ENCODE measurements at places on chromosomes 2 and 18. TPM values are rescaled to one million over a fixed set of nuclear protein-coding genes. Genes with fewer than 3 reads are reported as not detected.

The DAW1 gene
- total RNA-seq, result not detected

GRCh38 chr2:60661073-60661738 lies 94.9 kb upstream of the PAPOLG start:
- DNase-seq, result no peak

DNA sequence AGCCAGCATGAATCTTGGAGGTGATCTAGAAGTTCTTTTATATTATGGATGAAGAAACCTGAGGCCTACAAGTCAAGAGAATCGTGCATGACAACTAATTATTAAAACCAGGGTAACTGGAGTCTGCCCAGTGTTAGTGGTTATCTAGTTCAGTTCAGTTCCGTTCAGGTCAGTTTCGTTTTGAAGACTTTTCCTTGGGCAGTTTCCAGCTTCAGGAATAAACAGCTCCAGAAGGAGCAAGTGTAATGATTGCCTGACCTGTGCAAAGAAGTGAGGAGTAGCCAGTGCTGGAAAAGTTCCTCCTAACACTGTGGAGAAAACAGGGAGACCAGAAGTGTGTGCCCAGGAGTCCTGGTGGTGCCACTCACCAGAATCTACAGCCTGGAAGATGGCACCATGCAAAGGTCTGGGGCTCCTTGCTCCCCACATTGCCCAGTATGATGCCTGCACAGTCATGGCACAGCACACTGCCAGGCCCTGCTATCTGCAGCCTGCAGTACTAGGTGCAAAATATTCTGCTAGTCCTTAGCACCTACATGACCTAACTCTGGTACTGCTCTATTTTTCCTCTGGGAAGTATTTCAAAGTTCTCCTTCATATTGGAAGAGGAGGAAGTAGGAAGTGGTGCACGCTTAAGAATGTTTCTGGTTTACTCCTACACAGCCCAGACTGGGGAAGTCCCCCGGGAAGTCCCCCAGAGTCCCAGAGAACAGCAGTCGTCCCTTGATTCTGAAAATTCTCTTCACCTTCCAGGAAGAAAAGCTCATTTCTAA lies 65.8 kb downstream of the SUMO1 start:
- DNase-seq, result no peak

The MATN3 gene
- 0.66 TPM for total RNA-seq

GRCh38 chr2:10140841-10141610 lies 18.5 kb downstream of the RRM2 start:
- no peak for DNase-seq

DNA sequence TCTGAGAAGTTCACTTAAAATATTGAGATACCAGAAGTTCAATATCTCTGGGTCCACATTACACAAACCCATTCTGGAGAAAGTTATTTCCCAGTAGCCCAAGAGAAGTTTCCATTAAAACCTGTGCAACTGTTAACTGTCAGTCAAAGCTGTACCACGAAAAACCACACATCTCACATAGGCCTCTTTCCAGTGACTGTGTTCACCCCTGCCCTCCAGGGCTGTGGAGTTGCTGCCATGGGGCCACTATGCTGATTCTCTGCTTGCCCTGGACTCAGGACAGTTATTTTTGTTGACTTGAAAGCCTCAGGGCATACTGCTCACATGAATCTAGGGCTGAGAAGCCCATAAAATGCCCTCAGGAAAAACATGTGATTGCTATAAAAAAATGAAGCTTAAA lies 153.8 kb downstream of the PIEZO2 start:
- DNase-seq, result peak; percentile 12

DNA sequence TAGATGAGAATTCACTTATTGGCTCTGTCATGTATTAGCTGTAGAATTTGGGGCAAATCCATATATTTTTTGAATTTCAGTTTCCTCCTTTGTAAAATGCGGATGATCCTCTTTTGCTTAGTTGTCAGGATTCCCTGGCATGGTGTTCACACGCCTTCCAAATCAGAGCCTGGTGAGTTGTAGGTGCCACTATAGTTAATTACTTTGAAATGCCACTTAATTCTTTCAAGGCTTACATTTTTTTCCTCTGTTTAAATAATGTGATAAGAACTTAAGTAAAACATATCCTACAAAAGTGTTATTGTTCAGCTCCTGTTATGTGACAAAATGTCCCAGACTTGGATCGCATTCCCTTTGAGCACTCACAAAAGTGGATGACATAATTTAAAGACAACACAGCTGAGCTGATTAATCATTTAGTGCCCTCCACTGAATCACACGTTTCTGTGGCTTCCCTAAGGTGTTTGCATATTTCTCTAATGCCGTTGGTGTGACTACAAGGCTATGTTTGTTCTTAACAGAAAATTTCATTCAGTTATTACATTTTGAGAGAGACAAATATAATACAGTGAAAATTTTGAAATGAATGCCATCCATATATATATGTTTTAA lies 471.2 kb upstream of the CHST9 start:
- no peak for DNase-seq

The ABCG8 gene
- total RNA-seq, result not detected

GRCh38 chr2:223465793-223466192 lies 136.4 kb downstream of the SCG2 start:
- DNase-seq, result peak; percentile 98

- DNase-seq, result no peak
Measured at GRCh38 chr2:170461889-170462288, 253.2 kb upstream of the SP5 start.

DNA sequence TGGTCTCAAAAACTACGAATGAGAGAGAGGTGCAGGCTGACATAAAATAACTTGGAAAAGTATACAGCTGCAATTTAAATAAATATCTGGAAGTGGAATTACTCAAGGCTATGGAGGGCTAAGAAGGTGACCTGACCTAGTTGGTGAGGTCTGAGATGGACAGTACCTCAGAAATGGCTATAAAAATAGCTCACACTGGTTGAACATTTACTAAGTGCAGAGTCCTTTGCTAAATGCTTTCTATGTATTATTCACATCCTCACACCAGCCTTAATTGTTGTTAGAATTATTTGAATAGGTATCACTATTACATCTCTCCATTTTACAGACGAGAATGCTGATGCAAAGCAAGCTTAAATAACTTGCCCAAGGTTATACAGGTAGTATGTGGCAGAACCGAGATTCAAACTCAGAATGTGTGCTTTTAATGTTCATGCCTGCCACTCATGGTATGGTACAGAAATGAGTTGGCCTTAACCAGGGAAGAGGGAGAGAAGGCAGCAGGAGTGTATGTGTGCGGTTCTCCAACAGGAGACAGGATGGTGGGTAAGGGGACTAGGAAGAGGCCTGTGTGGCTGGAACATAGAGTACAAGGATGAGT lies 37.4 kb downstream of the MRPL44 start:
- DNase-seq, result no peak

The DLGAP1 gene
- 1.4 TPM for total RNA-seq

The TNS1 gene
- 1,330 TPM for total RNA-seq

- DNase-seq, result no peak
Measured at GRCh38 chr2:210567279-210567678, 10.9 kb downstream of the CPS1 start.

The CCNYL1 gene
- total RNA-seq, result 17.2 TPM

The FHL2 gene
- total RNA-seq, result 90.8 TPM

The CDH7 gene
- 0.06 TPM for total RNA-seq

DNA sequence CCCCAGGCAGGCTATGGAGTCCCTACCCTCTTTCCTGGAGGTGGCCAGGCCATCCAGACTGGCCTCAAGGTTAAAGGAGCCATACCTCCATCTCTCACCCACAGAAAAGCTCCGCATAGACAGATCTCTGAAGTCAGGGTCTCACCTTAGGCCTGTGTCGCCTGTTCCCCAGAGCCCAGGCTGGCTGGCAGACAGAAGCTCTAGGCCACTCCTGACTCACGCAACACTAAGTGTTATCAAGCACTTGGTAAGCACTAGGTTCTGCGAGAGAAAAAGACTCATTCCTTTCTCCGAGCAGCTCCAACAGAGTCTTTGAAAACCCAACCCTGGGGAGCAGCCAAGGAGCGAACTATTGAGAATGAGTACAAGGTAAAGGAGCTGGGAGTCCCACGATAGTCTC lies 6.1 kb downstream of the SMAD7 start:
- no peak for DNase-seq

DNA sequence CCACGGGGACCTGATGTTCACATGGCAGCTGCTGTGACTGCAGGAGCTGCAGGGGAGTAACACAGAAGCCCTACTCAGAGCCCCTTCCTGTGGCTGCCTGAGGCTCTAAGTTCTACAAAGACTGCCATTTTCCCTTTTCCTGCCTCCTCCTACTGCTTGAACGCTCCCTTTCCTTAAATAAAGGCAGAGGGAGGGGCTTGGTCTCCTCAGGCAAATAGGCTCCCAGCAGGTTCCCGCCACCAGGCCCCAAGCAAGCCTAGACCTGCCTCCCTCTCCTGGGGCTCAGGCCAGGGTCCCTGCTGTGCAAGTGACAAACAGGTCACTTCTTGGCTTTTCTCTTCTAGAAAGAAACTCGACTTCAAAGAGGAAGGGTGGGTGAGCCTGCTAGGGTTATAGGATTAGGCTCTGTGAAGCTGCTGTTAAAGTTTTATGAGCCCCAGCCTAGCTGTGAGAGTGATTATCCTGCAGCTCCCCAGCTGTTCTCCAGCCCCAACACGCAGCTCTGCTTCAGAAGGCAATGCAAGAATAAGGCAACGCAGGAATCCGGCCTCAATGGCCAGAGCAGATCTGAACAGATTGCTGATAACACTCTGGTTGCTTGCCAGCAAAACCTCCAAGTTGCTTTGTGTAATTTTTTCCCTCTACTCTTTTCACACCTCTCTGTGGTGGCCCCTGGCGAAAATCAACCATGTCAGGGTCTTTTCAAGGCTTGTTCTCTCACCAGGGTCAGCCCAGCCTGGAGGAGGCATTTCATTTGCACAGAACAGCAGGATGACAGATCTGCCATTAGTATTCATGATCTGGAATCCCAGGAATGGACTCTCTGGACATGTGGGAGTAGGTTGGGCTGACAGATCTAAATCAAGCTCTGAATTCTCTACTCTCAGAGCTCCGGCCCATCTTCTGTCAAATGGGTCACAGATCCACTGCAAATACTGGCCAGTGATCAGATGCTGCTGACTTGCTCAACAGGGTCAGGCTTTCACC lies 71.3 kb downstream of the MRO start:
- DNase-seq, result no peak

GRCh38 chr2:12119841-12120240 lies 373.4 kb downstream of the LPIN1 start:
- no peak for DNase-seq

DNA sequence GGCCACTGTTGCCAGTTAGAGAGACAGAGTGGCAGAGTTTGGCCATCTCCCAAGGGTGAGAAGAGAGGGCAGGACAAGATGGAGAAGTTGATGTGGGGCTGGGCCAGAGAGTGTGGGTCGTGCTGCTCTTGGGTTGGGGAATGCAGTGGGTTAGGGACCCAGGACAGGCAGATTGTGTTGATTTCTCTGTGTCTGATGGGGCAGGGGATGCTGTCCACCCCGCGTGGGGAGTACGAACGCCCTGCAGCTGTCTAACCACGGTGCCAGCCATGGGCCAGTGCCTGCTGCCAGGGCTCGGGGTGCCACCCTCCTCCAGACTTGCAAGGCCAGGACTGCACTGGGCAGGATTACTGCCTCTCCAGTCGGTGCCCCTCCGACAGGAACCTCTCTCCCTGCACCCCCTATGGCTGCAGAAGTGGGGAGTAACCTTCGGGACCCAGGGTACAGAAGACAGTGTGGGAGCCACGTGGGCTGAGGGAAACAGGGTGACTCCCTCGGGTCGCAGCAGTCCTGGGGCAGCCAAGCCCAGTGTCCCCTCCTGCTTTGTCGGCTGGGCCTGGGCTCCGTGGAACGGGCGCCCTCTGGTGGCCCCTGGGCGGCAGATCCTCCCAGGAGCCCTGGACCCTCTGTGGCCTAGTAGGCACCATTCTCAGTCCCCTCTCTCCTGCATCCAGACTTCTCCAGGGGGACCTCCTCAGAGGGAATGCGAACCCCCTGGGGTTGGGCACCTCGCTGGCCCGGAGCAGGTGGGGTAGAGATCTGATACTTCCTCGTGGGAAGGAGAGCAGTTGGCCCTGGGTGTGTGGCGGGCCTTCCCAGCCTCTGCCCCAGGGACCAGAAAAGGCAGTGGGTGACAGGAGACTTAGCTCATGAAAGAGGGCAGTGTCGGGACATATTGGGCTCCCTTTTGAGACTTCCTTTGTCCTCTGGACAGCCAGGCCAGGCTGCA lies 2.7 kb downstream of the GPC1 start:
- DNase-seq, result no peak

The XDH gene
- total RNA-seq, result 0.17 TPM

The TFCP2L1 gene
- total RNA-seq, result 0.42 TPM

GRCh38 chr2:20449501-20450200 lies 2.8 kb downstream of the RHOB start:
- no peak for DNase-seq

The PLCL1 gene
- 86.2 TPM for total RNA-seq

DNA sequence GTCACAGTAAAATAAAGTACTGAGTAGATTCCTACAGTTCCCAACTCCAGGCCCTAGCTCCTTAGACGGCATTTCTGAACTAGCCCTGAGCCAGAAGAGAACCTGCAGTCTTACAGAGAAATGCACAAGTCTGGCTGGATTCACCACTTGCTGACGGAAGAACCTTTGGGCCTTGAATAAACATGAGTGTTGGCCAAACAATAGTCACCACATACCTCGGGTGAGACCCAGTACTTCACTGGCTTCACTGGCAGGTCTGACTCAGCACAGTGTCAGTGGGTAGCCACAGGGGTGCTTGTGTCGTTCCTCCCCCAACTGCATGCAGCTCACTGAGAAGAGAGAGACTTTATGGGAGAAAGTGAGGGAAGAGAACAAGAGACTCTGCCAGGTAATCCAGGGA lies 88.9 kb downstream of the TMEM185B start:
- DNase-seq, result no peak

The INPP5D gene
- 12.2 TPM for total RNA-seq

The SP110 gene
- 18.4 TPM for total RNA-seq

DNA sequence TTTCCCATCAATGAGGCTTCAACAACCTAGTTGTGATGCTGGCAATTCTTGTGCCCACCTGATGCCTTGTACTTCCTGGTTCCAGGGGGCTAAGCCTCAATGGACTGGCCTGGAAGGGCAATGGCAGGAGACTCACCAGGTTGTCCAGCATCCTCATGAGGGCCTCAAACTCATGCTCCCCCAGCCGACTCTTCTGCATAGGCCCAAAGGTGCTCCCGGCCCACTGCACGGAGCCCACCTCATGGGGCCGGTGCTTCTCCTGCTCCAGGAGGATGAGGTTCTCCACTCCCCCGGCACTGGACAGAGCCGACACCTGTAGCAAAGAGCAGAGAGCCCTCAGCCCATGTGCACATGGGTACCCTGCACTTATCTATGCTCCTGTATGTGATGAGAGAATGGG lies 84.5 kb downstream of the ADD2 start:
- no peak for DNase-seq

DNA sequence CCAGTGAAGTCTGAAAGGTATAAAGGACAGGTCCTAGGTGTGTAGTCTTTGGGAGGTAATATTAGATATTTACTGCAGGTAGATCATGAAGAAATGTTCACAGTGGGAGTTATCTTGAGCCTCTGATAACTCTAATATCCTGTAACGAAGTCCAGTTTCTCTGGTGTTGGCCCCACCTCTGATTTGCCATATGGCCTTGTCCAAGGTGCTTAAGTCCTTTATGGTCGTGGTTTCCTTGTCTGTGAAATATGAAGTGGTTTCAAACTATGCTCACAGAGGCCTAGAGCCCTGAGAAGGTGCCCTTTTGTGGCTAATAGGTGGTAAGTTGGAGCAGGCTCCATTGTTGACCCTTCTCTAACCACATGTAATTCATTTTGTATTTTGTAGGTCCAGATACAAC lies 190.7 kb downstream of the ICOS start:
- no peak for DNase-seq
